ENCODE measurements at places on chromosomes 3 and 15. TPM values are rescaled to one million over a fixed set of nuclear protein-coding genes. Genes with fewer than 3 reads are reported as not detected.

DNA sequence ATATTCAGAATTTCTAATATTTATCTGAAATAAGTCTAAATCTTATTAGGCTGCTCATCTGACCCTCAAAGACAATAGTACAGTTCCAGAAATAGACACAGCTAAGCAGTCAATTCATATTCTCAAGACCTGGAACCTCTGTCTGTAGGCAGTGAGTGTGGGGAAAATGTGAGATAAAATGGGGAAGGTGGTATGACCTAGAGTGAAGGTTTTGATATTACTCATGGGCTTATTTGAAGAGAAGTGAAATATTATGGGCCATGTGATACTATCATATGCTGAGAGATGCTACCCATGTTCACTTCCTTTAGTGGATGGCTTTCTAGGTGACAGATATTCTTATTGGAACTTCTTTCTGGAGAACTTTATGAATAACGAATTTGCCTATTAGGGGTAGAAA lies 33.5 kb downstream of the TGFBR2 start:
- no peak for DNase-seq

DNA sequence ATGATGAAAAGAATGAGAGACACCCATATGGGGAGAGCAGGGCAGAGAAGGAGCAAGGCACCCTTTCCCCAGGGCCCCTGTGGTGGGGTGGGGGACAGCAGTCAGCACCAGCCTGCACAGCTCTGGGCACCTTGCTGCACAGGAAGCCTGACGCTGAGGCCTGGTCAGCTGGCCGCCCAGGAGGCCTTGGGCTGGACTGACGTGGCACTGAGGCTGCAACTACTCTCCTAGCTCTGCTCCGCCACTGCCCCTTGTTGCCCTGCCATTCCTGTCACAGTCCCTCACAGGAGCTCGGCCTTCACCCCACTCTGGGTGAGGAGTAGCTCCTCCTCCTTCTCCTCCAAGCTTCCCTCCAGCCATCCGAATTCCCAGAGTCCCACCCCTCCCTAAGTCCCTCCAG lies 99.7 kb downstream of the CPN2 start:
- no peak for DNase-seq

DNA sequence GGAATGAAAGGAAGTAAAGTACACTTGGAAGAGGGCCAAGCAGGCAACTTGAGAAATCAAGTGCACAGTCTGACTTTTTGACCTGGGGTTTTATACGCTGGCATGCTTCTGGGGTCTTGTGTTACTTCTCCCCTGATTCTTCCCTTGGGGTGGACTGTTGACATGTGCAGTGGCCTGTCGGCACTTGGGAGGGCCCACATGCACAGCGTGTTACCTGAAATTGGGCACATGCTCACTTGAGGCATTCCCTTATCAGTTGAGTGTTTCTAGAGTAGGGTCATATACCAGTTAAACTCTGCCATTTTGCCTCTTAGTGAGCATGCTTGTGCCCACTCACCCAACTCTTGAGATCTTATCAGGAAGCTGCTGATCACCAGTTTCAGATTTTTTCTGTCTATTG lies 329.1 kb upstream of the SOX2 start:
- no peak for DNase-seq

GP5 gene
- 0.12 TPM for total RNA-seq

SAMMSON gene
- total RNA-seq: not detected
